ENCODE measurements at places on chromosomes 5 and 9.

DNA sequence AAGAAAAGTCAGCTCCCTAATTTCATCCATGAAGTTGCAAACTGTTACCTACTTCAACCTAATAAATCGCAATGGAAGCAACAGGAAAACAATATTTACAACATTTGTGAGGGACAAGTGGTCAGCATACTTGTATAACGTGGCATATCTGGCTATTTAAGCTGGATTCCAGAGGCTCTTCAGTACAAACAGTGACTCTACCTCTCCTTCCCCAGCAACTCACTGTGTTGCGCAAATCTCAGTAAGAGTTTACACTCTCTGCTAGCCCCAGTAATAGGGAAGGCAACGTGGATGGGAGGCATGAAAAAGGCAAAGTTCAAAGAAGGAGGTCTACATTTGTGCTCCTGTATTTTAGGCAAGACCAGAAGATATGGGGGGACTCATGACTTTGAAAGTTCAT is 18.9 kb upstream of the SEMA5A start:
- no peak for DNase-seq

- no peak for DNase-seq
These were observed 48.9 kb downstream of the CFAP90 start for GRCh38 chr5:7801891-7802614.

GRCh38 chr5:90227683-90228082 is 181.9 kb downstream of the CETN3 start:
- no peak for DNase-seq

DNA sequence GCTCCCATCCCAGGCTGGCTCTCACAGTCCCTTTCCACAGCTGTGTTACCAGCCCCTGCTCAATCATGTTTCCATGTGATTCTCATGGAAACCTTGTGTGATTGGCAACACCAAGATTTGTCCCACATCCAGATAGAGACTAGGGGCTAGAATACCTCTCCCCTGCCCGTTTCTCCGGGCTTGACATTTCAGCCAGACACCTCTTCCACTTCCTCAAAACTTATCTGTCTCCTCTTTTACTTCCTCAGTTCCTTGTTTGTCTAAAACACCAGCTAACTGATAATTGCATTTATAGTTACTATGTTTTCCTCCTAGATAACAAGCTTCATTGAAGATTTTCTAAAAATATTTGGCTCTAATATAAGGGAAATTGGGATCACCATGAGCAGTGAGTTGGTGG is 16.6 kb upstream of the KCNMB1 start:
- DNase-seq, result no peak

GRCh38 chr5:68680366-68680765 is 413.4 kb upstream of the SLC30A5 start:
- no peak for DNase-seq

- DNase-seq, result no peak
These were observed 74.8 kb downstream of the NR3C1 start for GRCh38 chr5:143328589-143329220.

DNA sequence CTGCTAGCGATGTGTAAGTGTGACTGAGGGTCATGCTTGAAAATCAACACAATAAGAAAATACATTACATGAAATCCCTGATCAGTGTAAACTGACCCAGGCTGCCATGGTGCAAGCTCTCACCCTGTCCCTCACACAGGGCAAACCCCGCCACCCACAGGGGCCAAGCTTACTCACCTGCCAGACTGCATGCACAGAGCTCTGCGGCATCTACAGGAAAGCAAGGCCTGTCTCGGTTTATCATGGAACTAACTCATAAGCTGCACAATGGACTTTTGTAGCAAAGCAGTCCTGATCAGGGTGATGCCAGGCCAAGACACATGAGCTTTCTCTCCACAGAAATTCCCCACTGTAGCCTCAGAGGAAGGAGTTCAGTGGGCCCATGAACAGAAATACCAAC is 9.7 kb downstream of the IPPK start:
- DNase-seq, result no peak

GRCh38 chr5:149007174-149007573 is 55.7 kb downstream of the SH3TC2 start:
- no peak for DNase-seq

- no peak for DNase-seq
These were observed 95.9 kb upstream of the SLC25A48 start for GRCh38 chr5:135738564-135738875.

- DNase-seq, result no peak
These were observed 125.7 kb downstream of the COL23A1 start for GRCh38 chr5:178464431-178465048.

GRCh38 chr5:74342948-74343682 is 297.4 kb downstream of the ENC1 start:
- no peak for DNase-seq

DNA sequence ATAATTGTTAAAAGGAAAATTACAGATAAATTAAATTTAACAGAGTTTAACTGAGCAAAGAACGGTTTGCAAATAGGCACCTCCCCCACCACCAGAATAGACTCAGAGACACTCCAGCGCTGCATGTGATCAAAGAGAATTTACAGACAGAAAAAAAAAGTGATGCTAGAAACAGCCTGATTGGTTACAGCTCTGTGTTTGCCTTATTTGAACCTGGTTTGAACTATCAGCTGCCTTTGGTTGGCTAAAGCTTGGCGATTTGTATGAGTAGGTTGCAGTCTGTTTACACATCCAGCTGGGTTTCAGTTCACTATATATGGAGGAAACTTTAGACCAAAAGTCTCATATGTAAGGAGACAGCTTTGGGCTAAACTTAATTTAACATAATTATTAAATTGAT is 249.1 kb downstream of the ENC1 start:
- DNase-seq, result no peak

DNA sequence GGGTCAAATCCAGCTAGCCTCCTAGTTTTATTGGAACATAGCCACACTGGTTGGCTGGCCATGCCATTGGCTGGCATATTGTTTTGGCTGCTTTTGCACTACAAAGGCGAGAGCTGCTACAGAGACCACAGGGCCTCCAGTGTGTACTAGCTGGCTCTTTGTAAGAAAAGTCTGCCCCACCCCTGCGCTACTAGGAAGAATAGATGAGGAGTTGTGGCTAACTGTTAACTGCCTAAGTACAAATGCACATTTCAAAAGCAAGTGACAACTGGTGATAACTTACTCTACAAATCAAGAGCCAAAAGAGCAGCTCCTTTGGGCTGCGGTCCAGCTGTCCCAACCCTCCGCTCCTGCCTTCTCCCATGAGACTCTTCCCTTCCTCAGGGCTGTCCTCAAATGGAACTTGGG is 63.9 kb downstream of the SERINC5 start:
- no peak for DNase-seq

GRCh38 chr5:94181895-94182294 is 436.5 kb downstream of the KIAA0825 start:
- no peak for DNase-seq

- DNase-seq, result no peak
These were observed 37.4 kb upstream of the TNFAIP8 start for GRCh38 chr5:119318256-119318894.

DNA sequence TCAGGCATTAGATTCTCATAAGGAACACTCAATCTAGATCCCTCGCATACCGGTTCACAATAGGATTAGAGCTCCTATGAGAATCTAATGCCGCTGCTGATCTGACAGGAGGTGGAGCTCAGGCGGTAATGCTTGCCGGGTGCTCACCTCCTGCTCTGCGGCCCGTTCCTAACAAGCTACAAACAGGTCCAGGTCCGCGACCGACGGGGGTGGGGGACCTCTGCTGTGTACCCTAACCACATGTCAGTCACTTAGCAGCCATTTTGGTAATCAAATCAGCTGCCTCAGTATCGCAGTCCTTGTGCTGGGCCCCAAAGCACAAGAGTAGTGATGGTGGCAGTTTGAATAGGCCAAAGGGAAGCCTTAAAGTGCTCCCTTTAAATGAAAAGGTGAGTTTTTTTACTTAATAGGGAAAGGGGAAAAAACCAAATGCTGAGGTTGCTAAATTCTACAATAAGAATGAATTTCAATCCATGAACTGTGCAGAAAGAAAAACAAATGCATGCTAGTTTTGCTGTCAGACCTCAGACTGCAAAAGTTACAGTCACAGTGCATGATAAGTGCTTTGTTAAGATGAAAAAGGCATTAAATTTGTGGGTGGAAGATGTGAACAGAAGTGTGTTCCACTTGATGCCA is 67.0 kb upstream of the TNPO1 start:
- no peak for DNase-seq

DNA sequence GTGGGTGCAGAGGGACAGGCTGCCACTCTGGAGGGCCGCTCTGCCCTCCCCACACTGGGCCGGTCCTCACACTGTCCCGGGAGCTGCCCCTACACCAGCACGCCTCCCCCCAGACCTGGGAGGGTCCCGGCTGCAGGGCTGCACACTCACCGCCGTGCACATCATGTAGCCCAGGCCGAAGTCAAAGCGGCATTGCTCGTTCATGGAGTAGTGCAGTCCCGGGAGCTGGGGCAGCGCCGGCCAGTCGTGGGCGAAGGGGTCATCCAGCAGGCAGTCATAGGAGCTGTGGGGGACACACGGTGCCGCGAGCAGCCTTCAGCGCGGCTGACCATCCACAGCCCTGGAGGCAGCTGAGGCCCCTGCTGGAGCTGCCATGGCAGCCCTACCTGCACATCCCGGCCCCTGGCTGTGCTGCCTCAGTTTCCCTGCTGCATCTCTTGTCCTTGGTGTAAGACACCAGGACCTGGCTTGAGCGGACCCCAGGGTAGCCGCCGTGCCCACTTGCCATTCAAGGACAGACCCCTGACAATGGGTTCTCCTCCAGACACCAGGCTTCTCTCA is 93.2 kb downstream of the ZNF354C start:
- DNase-seq, result no peak

GRCh38 chr5:107217721-107218130 is 453.0 kb downstream of the EFNA5 start:
- no peak for DNase-seq

- DNase-seq, result no peak
These were observed 111.9 kb downstream of the FEM1C start for GRCh38 chr5:115432691-115433090.

DNA sequence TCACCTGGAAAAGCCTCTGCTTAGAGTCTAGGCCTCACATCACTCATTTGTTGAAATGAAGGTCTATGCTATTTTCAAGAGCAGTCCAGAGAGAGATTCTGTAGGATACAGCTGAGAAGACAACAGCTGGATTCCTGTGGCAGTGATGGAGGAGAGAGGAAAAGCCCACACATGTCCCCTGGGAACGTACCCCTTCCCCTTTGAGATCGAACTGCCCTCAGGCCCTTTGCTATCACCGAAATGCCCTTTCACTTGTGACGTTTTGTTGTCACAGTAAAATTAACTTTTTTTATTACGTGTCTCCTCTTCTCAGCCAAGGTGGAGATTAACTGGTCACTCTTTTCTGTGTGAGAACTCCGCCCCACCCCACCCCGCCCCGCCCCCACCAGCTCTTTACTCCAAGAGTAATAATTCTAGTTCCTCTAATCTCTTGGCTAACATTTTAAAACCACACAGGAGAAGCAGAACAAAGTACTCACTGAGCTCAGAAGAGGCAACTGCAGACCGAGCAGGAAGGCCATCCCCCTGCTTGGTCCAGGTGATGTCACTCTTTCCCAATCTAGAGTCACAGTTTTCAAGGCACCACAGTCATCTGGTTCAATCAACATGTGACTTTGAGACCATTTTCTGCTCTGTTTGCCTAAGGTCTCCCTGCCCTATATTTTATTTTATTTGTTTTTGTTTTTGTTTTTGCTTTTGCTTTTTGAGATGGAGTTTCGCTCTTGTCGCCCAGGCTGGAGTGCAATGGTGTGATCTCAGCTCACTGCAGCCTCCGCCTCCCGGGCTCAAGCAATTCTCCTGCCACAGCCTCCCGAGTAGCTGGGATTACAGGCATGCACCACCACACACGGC is 105.6 kb downstream of the SUSD1 start:
- no peak for DNase-seq

- DNase-seq, result no peak
These were observed 420.0 kb downstream of the SEMA5A start for GRCh38 chr5:9125852-9126251.
